ENCODE measurements at places on chromosomes 7 and 10.

- no peaks in the 10 kb centered on the region for H3K27me3 ChIP-seq
- H3K4me1 ChIP-seq = no peaks in the 10 kb centered on the region
- H3K36me3 ChIP-seq = no peaks in the 10 kb centered on the region
- no peak for DNase-seq
Observed at GRCh38 chr7:84513061-84513460, 318.5 kb upstream of the SEMA3A start.

DNA sequence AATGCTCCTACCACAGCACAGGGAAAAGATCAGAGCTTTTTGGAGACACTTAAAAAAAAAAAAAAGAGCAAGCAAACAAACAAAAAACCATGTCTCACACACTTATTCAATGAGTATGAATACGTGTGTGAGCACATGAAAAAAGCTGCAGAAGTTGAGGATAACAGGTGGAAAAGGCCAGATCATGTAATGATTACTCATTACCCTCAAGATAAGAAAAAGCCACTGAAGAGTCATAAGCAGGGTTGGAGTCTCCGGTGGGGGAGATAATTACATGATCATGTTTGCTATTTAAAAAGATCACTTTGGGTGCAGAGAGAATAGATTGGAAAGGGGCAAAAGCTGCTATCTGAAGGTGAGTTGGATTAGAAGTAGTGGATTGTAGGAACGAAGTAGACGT, 77.0 kb downstream of the POU6F2 start:
- H3K36me3 ChIP-seq = peaks cover 37% of the 10 kb centered on the region
- no peak overlapping the region for H3K4me3 ChIP-seq
- no peak for DNase-seq

DNA sequence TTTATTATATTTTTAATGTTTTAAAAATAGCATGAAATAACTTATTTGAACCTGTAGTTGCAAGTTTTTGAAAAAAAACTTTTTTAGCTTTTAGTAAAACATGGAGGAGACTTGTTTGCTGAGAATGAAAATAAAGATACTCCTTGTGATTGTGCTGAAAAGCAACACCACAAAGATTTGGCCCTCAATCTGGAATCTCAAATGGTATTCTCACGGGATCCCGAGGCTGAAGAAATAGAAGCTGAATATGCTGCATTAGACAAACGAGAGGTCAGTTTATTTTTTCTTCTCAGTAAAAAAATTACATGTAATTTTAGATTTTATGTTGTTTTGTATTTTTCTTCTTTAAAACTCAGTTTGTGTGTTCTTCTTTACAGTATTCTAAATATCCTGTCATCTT, 73.5 kb downstream of the ANKIB1 start:
- no peaks in the 10 kb centered on the region for H3K4me1 ChIP-seq
- peaks cover 6% of the 10 kb centered on the region for H3K27me3 ChIP-seq
- H3K36me3 ChIP-seq = peaks cover 23% of the 10 kb centered on the region

DNA sequence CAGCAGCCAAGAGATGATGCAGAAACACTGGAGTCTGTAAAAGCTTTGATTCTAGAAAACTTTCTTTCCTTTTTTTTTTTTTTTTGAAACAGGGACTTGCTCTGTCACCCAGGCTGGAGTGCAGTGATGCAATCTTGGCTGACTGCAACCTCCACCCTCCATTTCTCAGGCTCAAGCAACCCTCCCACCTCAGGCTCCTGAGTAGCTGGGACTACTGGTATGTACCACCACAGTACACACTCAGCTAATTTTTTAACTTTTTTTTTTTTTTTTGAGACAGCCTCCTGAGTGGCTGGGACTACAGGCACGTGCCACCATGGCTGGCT, 17.0 kb upstream of the BAG3 start:
- H3K4me1 ChIP-seq = peaks cover 5% of the 10 kb centered on the region
- H3K27ac ChIP-seq = no peak overlapping the region
- no peak for DNase-seq
- no peak overlapping the region for H3K4me3 ChIP-seq

- H3K4me1 ChIP-seq = no peaks in the 10 kb centered on the region
- no peaks in the 10 kb centered on the region for H3K27me3 ChIP-seq
- no peak for DNase-seq
- peaks cover 53% of the 10 kb centered on the region for H3K36me3 ChIP-seq
- no peak overlapping the region for H3K4me3 ChIP-seq
Observed at GRCh38 chr7:32559480-32559879, 64.2 kb downstream of the AVL9 start.

DNA sequence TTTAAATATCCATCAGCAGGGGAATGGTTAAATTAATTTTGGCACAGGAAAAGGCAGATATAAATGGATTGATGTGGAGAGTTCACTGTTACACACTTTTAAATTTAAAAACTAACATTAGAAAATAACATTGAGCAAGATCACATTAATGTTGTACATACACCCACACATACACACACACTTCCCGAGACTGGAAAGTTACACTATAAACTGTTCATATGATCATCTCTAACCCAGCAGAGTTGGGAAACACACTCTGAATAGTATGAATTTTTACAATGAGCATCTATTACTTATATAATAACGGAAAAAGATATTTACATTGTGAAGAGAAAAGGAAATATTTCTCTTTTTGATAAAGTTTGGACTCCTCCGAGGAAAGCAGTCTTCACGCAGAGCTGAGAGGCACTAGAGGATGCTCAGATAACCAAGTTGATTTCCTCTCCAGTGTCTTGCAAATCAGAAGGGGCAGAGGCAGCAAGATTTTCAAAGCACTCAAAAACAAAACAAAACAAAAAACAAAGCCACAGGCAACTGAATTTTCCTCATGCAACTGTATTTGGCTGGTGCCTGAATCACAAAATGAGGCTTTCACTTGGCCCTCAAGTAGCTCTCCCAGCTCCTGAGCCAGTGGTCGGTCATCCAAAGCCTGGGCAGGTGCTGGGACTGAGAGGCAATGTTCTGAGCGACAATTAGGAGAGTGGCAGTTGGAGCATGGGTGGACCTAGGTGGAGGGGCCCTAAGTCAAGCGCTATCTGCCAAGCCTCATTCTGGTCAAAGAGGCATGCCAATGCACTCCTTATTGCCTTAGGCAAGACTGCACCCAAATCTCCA, 10.5 kb upstream of the GATAD1 start:
- H3K27ac ChIP-seq = no peak overlapping the region
- DNase-seq = no peak
- peaks cover 3% of the 10 kb centered on the region for H3K27me3 ChIP-seq
- H3K36me3 ChIP-seq = no peaks in the 10 kb centered on the region
- no peak overlapping the region for H3K4me3 ChIP-seq
- no peaks in the 10 kb centered on the region for H3K4me1 ChIP-seq

GRCh38 chr7:40470817-40471216, 336.0 kb downstream of the SUGCT start:
- peaks cover 3% of the 10 kb centered on the region for H3K27me3 ChIP-seq
- DNase-seq = no peak
- H3K4me1 ChIP-seq = no peaks in the 10 kb centered on the region
- H3K4me3 ChIP-seq = no peak overlapping the region
- H3K27ac ChIP-seq = no peak overlapping the region

DNA sequence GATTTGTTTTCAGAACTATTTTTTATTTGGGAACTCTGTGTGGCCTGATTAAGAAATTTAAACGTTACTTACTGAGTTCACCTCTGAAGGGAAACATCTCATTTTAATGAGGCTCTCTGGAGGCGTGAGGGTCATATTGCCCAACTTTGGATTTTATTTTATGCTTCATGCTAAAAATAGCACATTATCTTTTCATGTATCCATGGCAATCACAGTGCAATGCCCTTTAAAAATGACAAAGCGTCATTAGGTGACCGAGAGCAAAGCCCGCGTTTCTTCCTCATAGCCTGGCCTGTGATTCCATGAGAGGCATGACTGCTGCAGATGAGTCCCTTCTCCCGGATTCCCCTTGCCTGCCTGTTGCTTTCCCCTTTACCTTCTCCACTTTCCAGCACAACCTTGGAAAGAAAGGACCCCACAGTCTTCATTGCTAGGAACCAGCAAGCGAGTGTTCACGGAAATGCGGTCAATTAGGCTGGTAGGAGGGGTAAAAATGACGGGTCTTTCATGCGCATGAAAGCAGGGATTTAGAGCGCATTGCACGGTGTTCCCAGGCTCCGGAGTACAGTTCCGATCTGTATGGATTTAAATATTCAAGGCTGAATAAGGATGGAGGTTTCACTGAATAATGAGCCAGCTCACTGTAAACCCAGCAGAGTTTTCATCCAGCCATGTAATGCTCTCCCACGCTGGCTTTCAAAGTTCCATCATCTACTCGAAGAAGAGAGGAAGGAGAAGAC, 98.2 kb upstream of the PITRM1 start:
- peaks cover 13% of the 10 kb centered on the region for H3K27me3 ChIP-seq
- no peak overlapping the region for H3K27ac ChIP-seq
- DNase-seq = no peak
- no peaks in the 10 kb centered on the region for H3K36me3 ChIP-seq
- no peak overlapping the region for H3K4me3 ChIP-seq
- peaks cover 14% of the 10 kb centered on the region for H3K4me1 ChIP-seq

GRCh38 chr7:117685795-117686194, 187.4 kb downstream of the CTTNBP2 start:
- DNase-seq = no peak
- H3K4me1 ChIP-seq = peaks cover 21% of the 10 kb centered on the region
- H3K27ac ChIP-seq = peak overlapping the region; percentile 20
- no peaks in the 10 kb centered on the region for H3K36me3 ChIP-seq
- no peaks in the 10 kb centered on the region for H3K27me3 ChIP-seq

GRCh38 chr10:132476146-132477065, 61.2 kb upstream of the INPP5A start:
- H3K36me3 ChIP-seq = no peaks in the 10 kb centered on the region
- peak; percentile 7 for DNase-seq
- H3K4me1 ChIP-seq = peaks cover 13% of the 10 kb centered on the region
- H3K4me3 ChIP-seq = no peak overlapping the region

- no peaks in the 10 kb centered on the region for H3K36me3 ChIP-seq
- H3K4me3 ChIP-seq = no peak overlapping the region
- H3K4me1 ChIP-seq = peaks cover 7% of the 10 kb centered on the region
- H3K27me3 ChIP-seq = no peaks in the 10 kb centered on the region
Observed at GRCh38 chr7:78543976-78544375, 745.4 kb downstream of the PHTF2 start.

DNA sequence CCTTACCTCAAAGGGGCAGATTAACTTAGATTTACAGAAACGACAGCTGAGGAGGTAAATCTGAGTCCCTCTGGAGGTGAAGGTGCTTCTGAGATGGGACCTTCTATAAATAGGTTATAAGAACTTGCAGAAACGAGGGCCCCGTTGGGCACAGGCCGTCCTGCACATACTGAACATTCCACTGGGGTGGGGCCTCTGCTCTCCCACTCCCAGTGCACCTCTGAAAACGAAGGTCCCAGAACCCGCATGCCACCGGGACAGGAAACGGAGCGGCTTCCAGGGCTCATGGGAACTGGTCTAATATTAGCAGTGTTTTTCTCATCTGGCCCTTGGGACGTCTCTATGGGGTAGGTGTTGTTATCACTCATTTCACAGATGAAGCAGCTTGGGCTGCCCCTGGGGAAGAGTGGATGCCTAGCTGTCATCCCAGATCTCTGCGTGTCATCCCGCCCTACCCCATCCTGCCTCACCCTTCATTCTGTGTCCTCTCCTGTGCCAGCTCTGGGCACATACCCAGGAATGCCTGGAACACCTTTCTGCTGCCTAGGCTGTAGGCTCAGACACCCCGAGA, 19.6 kb downstream of the C10orf62 start:
- peak overlapping the region; percentile 76 for H3K27ac ChIP-seq
- H3K4me1 ChIP-seq = peaks cover 6% of the 10 kb centered on the region
- DNase-seq = no peak
- no peaks in the 10 kb centered on the region for H3K27me3 ChIP-seq

- no peak overlapping the region for H3K4me3 ChIP-seq
- H3K27me3 ChIP-seq = peaks cover 13% of the 10 kb centered on the region
- no peaks in the 10 kb centered on the region for H3K36me3 ChIP-seq
- H3K27ac ChIP-seq = no peak overlapping the region
Observed at GRCh38 chr10:86267286-86268195, 99.1 kb downstream of the GRID1 start.

- H3K4me3 ChIP-seq = peak overlapping the region; percentile 98
- H3K27me3 ChIP-seq = peaks cover 9% of the 10 kb centered on the region
- DNase-seq = no peak
- H3K4me1 ChIP-seq = peaks cover 70% of the 10 kb centered on the region
- H3K36me3 ChIP-seq = no peaks in the 10 kb centered on the region
Observed at GRCh38 chr10:79072994-79073645, 4.4 kb downstream of the ZMIZ1 start.

DNA sequence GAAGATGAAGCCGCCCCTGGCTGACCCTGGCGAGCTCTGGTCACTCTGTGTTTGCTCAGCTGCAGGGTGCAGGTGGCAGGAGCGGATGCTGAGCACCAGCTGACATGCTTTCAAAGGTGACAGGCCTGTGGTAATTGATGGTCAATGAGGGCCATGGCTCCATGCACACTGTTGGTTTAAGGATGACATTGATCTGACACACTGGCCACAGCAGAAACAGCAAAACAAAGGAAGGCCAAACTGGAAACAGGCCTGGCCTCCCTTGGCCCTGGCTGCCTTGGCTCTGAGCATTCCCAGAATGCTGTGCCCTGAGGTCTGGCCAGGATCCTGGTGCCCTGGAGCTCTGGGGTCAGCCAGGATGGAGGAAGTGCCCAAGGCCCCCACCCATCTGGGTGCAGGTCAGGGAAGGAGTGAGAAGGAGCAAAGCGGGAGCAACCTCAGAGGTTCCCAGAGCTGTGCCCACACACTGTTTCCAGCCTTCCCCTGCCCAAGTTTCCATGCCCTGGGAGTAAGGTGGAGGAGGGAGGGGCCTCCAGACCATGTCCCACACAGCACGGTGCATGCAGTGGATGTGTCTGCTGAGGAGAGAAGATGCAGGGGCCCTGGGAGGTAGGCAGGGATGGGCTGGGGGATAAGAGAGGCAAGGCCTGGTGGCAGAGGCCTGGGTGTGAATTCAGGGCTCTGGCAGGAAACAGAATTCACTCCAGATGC, 302.2 kb downstream of the RPS24 start:
- DNase-seq = peak; percentile 54
- H3K4me1 ChIP-seq = peaks cover 88% of the 10 kb centered on the region
- no peak overlapping the region for H3K4me3 ChIP-seq
- H3K27me3 ChIP-seq = peaks cover 12% of the 10 kb centered on the region
- H3K36me3 ChIP-seq = peaks cover 5% of the 10 kb centered on the region

DNA sequence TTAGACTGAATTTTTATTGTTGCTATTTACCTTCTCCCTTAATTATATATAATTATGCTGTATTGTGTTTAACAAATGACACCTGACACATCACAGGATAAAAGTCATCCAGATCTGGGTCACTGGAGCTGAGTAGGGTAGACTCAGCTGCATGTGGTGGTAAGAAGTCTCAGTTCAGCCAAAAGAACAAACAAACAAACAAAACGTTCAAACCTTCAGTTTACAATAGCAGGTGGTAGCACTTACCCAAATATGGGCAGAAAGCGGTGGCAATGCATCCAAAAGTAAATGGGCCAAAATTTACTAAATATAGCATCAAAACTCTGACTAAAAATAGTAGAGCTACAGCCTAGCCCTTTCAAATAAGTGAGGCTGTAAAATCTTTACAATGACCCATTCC, 42.2 kb downstream of the ZWINT start:
- DNase-seq = no peak
- H3K27ac ChIP-seq = no peak overlapping the region
- no peaks in the 10 kb centered on the region for H3K4me1 ChIP-seq
- H3K4me3 ChIP-seq = no peak overlapping the region

GRCh38 chr7:139124084-139124914, 14.8 kb upstream of the ZC3HAV1 start:
- no peak overlapping the region for H3K27ac ChIP-seq
- peaks cover 50% of the 10 kb centered on the region for H3K27me3 ChIP-seq
- H3K4me3 ChIP-seq = no peak overlapping the region
- H3K4me1 ChIP-seq = peaks cover under 1% of the 10 kb centered on the region
